Hematopoietic multipotent progenitor cell treated with erythropoietin and hydrocortisone succinate and interleukin-3 and kit ligand, for 4 days (in vitro differentiated cells): ENCODE measurements at places on chromosomes 2 and 18.

DNA sequence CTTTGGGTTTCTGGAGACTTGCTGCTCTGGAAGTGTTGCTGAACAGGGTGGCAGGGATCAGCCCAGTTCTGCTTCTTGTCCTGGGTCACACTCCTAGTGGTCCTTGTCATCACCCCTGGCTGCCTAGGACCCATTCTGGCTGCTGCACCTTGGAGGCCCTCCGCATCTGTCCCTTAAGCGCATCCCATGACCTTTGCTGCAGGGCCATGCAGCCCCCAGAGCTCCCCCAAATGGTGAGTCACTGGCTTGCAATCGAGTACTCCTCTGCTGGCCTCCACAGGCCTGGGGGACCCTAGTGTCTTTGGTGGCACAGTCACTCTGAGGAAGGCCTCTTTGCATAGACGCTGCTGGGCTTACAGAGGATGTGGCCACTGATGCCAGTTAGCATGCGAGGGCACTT is 188.5 kb downstream of the ASB1 start:
- DNase-seq = no peak

DNA sequence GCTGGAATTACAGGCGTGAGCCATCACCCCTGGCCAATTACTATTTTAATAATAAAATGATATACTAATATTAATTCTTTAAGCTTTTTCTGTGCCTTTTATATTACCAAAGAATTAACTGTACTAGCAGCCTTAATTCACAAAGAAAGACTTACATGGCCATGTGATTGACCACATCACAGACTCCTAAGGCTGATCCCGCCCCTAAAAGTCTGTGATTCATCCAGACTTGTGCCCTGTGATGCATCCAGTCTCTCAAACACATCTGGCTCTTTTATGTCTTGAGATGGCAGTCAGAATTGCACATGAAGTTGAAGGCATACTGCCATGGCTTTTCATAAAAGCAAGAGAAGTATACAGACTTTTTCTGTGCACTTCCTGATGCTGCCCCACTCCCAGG is 91.7 kb downstream of the DTNA start:
- no peak for DNase-seq

DNA sequence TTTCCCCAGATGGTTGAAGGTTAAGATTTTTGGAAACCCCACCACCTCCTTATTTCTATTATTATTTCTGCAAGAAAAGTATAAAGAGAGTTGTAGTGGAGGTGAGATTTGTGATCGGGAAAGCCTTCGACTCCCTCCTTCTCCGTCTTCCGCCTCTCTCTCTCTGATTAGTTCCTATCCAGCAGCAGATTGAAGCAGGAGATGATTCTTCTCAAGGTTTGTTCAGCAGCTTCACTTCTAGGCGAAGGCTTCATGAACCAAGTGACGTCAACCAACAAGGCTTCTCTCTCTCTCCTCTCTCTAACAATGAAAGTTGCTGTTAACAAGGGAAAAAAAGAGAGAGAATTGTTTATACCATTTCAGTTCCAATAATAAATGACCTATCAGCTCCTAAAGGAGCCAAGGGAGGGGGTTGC is at the start of gene BAZ2B:
BAZ2B (minus strand) TSS at position 263 of the 416 bp plus-strand sequence. CDS start 137,829 bp downstream, outside the sequence.
- DNase-seq = peak; percentile 83

GRCh38 chr2:101349893-101350662 is 37.2 kb downstream of the CREG2 start:
- DNase-seq = peak; percentile 56
